ENCODE measurements at places on chromosomes 6 and 20.
A peak's percentile ranks its signal among the peaks of the same experiment; 100 is the strongest.

DNA sequence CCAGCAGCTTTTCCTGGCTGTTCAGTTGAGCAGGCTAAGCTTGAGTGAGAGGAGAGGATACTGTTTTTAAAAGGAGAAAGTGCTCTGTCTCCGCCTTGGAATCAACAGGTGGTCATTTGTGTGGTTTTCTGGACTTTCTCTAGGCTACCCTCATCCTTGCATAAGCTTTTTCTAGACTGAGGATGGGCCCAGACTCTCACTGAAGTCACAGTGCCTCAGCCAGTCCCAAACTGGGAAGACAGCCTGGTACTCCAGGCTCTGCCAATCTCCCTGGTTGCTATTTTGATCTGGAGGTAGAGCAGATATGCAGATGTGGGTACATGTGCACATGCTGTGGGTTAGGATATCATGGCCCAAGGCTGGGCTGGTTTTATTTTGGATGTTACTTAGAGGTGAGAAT lies 7.0 kb downstream of the SCUBE3 start:
- H3K36me3 ChIP-seq = no peaks in the 10 kb centered on the region
- H3K27ac ChIP-seq = no peak overlapping the region
- peaks cover 15% of the 10 kb centered on the region for H3K4me1 ChIP-seq
- no peak for DNase-seq
- H3K27me3 ChIP-seq = peaks cover 47% of the 10 kb centered on the region

DNA sequence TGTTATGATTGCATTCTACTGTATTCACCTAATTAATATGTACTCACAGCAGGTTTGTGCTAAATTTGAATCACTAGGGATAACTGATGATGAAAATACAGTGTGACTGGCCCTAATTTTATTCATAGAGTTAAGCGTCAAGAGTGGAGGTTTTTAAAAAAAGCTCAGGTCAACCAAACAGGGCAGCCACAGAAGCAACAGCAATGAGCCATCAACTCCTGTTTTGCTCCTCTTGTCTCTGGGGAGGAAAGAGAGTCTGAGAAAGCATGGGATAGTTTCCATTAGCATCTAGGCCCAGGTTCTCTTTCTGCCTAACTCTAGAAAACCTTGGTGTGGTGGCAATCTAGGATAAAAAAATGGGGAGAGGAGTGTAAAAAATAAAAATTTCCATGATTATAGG lies 122.1 kb downstream of the OGFRL1 start:
- no peak overlapping the region for H3K27ac ChIP-seq
- no peak overlapping the region for H3K4me3 ChIP-seq
- H3K27me3 ChIP-seq = no peaks in the 10 kb centered on the region
- H3K4me1 ChIP-seq = peaks cover 3% of the 10 kb centered on the region

GRCh38 chr20:35277127-35277526 lies 795 bp downstream of the MMP24OS start:
- peak overlapping the region; percentile 73 for H3K4me3 ChIP-seq
- 0 out of 2 replicates have a peak overlapping the region, but pooled peaks have one; percentile 22 for H3K27ac ChIP-seq
- peaks cover 5% of the 10 kb centered on the region for H3K4me1 ChIP-seq
- H3K27me3 ChIP-seq = no peaks in the 10 kb centered on the region
- no peak for DNase-seq

GRCh38 chr6:43454290-43454695 lies 1.1 kb downstream of the DLK2 start:
- no peaks in the 10 kb centered on the region for H3K4me1 ChIP-seq
- peaks cover 25% of the 10 kb centered on the region for H3K27me3 ChIP-seq
- DNase-seq = peak; percentile 54
- no peak overlapping the region for H3K4me3 ChIP-seq
- no peaks in the 10 kb centered on the region for H3K36me3 ChIP-seq

All from H1 (cell line).